NCI-H1092 treated with DMSO at 0.1 percent for 48 hours (cell line): ENCODE measurements at places on chromosomes 6 and 20.
A peak's percentile ranks its signal among the peaks of the same experiment; 100 is the strongest.

- no peak for DNase-seq
Measured at GRCh38 chr6:31908791-31909190, 6.9 kb upstream of the ZBTB12 start.

- DNase-seq = peak; percentile 38
Measured at GRCh38 chr6:125612345-125612846, 137.0 kb upstream of the HEY2 start.

- no peak for DNase-seq
Measured at GRCh38 chr6:10976571-10976970, 67.5 kb downstream of the ELOVL2 start.

DNA sequence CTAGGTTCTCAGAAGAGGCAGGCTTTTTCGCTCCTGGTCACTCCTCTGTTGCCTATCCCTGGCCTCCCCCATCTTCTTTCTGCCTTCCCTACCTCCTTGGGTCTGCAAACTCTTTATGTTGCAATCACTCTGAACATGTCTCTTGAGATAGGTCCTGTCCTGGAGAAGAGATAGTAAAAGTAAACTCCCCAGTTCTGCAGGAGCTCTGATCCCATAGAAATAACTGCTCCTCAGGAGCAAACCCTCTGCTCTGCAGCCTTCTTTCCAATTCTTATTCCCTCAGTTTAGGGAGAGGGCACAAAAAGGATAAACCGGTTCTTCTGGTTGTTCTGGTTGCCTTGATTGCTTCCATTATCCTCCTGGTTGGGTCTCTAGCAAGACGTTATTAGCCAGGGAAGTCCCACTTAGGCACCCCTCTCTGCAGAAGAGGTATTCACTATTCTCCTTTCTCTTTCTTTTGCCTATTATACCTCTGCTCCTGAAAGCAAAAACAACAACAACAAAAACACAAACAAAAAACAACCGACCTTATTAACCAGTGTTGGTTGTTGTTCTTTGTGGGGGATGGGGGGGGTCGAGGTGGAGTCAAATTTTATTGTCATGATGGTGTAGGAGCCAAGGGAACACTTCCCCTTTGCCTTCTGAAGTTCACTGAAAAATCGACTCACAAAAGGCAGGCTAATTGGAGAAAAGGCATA lies 973 bp downstream of the TRIM38 start:
- DNase-seq = no peak

- DNase-seq = no peak
Measured at GRCh38 chr6:39178804-39179203, 50.5 kb downstream of the KCNK5 start.

DNA sequence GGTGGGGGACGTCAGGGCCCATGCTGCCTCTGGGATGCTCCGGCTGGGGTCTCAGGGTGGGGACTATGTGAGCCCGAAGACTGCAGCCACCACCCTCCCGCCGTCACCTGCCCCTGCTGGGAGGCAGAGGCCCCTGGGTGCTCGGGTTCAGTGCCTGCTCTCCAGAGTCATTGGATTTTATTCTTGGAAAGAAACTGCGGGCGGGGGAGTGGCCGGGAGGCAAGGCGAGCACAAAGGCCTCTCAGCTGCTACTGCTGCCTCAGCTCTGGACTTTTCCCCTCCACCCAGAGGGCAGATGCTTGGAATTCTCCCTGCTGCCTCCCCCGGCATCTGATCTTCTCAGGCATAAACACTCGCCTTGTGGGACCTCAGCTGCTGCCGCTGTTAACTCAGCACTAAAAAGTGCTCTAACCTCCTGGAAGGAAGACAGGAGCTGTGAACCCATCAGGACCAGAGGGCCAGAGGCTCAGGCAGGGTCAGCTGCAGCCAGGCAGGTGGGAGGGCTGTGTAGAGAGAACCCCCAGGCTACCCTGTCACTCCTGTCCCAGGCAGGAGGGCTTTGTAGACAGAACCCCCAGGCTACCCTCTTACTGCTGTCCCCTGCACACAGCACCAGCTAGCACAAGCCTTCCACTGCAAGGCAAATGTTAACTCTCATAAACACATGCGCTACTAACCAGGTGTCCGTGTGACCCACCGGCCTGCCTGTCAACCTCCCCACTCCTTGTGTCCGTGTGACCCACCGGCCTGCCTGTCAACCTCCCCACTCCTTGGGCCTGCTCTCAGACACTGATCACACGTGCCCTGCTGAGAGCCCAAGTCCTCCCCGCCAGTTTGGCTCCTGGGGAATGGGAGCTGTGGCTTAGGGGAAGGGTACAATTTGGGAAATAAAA lies 9.4 kb upstream of the FRMD1 start:
- DNase-seq = no peak

DNA sequence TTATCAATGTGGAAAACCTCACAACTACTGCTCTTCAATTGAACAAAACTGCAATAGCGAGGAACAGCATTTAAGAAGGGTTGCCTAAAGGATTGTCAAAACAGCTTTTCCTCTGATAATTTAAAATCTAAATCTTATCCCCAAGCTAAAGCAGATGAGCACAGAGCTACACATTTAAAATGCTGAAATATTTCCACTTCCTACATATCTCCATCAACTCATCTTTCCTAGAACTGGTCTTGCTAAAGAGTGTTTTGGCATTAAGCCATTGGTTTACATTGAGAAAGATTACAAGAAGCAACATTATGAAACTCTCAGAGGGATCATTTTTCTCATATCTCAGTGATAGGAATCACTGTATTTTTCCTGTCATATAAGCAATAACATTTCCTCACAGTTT lies 3.6 kb downstream of the OR10C1 start:
- no peak for DNase-seq

DNA sequence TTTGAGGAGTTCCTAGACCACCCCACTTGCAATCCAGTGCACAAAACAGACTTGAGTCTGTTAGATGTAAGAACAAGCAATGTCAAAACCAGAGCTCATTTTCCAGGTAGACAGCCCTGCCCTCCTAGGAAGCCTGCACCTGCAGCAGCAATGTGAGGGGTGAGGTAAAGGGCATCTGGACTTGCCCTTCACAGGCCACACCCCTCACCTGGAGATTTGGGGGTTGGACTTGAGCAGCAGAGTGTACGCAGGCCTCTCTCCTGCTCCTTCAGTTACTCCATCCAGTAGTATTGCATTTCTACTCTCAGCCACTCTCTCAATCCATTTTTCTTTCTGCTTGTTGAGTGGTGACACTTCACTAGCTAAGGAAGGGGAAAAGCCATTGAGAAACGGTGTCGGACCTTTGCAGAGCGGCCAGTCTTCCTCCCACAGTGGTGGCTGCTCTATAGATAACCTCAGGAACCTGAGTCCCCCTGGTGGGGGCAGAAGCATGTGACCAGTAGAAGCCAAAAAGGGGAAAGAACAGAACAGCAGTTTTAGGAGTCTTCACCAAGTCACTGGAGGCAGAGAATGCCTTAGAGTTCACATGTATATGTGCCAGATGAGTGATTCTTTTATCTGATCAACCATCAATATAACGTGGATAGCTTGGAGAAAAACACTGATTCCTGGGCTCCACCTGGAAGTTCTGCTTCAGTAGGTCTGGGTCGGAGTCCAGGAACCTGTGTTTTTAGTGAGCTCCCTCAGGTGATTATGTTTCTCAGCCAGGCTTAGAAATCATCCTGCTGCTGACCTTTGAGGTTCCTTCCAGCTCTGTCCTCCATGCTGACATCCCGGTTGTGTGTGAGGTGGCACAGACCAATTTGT lies 28.0 kb downstream of the ARFGEF2 start:
- no peak for DNase-seq

DNA sequence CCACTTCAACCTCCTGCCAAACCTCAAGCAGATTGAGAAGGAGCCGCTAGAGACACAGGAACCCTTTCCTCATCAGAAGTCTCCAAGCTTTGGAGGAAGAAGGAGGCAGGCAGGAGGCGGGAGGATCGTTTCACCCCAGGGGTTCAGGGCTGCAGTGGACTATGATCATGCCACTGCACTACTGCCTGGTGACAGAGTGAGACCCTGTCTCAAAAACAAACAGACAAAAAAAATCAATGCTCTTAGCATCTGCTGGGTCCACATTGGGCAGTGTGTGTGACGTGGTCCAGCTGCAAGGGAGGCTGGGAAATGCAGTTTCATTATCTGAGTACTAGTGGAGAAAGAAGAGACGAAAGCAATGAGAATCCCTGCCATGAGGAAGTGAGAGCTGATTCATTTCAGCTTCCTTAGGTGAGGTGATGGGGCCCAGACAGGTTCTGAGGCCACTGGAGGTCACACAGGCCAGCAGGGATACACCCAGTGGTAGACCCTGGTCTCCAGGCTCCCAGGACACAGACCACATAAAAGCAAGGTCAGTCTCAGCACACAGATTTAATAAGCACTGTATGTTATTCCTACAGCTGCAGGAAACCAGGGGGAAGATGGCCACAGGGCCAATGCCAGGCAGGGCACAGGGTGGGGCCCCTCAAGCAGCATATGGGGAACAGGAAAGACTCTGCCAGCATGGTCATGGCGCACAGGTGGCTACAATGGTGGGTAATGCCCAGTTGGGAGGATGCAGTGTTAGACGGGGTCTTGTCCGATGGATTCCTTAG lies 4.3 kb downstream of the GFRA4 start:
- DNase-seq = no peak

- DNase-seq = no peak
Measured at GRCh38 chr6:148146717-148147462, 195.7 kb upstream of the SASH1 start.

DNA sequence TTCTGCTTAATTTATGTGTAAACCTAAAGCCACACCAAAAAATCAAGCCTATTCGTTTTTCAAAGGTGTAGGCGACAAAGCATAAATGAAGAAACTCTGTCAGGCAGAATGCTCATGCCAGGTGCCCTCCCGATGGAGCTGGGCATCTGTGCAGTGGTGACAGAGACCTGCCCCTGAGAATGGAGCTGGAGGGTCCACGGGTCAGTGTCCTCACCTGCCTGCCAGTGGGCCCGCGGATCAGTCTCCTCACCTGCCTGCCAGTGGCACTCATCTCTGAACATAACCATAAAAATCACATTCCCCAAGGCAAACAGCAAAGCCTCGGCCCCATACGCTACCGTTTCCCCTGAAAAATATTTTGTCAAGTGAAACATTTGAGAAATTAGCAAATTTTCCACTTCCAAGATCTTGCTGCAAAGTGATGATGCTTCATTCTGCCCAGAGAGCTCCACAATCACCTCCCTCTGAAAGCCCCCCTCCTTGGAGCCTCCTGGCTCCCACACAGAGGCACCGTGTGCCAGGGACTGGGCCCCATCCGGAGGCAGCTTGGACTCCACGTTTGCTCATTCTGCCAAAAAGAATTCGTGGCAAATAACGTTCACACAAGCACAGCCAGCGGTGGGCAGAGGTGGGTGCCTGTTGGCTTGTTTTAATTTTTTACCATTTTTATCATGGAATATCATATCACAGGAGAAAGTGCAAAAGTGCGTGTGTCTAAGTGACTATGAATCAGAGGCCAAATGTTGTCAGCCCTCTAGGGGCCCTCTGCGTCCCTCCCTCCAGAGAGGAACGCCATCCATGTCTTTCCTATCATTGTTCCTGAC lies 88.8 kb downstream of the YTHDF1 start:
- no peak for DNase-seq

GRCh38 chr6:71420693-71421328 lies 132.2 kb downstream of the OGFRL1 start:
- no peak for DNase-seq
